ENCODE measurements at places on chromosomes 3 and 15.
A peak's percentile ranks its signal among the peaks of the same experiment; 100 is the strongest.

GRCh38 chr15:33380406-33380805 lies 69.6 kb downstream of the RYR3 start:
- no peak for DNase-seq

DNA sequence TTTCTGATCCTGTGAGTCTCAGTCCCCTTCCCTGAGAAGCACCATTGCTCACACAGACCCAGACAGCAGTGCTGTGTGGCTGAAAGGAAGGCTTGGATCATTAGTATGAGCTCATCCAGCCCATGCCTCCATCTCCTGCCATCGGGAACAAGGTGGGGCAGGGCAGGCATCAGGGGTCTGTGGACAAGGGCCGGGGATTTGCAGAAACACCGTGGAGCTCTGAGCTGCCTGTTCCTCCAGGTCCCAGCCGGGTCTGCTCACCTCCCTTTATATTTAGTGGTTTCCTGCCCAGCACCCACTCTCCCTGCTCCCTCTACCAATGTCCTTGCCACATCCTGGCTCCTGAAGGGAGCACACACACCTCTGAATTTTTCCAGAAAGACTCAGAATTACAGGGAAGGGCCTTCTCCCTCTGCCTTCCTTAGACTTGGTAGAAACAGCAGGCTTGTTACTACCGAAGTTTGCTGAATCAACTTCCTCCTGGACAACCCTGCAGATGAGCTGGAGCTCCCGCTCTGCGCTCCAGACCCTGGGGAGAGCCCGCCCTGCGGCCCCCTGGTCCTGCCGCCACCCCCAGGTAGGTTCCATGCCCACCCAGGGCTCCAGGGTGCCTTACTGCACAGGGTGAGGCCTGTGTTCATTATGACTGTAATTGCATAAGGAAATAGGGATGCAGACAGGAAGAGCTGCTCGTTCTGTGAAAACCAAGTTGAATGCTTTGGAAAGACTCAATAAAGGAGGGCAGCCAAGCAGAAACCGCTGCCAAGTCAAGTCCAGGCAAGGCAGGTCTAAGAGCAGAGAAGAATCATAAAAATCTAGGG lies 128.1 kb downstream of the NSMCE3 start:
- DNase-seq, result no peak

- DNase-seq, result no peak
These were observed 62.3 kb downstream of the EPHB1 start for GRCh38 chr3:134857356-134857755.

GRCh38 chr3:140499114-140499757 lies 178.6 kb upstream of the TRIM42 start:
- DNase-seq, result no peak

- peak; percentile 37 for DNase-seq
These were observed 975 bp upstream of the FOXP1 start for GRCh38 chr3:71584394-71585011.

- DNase-seq, result no peak
These were observed 17.7 kb downstream of the STARD9 start for GRCh38 chr15:42593143-42593542.

DNA sequence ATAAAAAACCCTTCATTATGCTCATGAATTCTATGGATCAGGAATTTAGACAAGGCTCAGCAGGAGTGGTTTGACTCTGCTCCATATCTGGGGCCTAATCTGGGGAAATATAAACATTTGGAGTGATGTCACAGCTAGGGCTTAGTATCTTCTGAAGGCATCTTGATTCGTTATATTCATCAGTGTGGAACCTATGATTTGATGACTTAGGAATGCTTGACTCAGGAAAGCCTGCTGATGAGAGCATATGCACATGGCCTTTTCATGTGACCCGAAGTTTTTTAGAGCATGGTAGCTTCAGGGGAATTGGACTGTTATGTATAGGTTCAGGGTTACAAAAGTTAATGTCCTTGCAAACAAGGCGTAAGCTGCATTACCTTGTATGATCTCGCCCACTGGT lies 184.9 kb upstream of the LRRC3B start:
- no peak for DNase-seq

DNA sequence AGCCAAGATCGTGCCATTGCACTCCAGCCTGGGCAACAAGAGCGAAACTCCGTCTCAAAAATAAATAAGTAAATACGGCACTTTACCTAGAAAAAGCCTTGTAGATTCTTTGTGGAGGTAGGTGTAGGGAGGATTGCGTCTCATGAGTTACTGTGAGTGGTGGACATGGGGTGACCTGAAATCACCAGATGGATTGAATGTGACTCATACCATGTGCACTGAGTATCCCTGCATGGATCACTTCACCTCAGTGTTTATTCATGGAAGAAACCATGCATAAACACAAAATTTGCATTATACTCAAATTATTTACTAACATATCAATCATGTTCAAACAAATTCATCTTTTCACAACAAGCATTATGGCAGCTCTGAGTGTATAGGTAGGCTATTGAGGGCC lies 55.9 kb downstream of the MRPS25 start:
- DNase-seq, result no peak

- no peak for DNase-seq
These were observed 14.7 kb downstream of the IDH2 start for GRCh38 chr15:90087454-90088154.

GRCh38 chr15:97168704-97169475 lies 791.6 kb upstream of the ARRDC4 start:
- no peak for DNase-seq

- no peak for DNase-seq
These were observed 257.0 kb upstream of the RGMA start for GRCh38 chr15:93345981-93346380.

GRCh38 chr3:9934235-9934621 lies 594 bp downstream of the CRELD1 start:
- no peak for DNase-seq

DNA sequence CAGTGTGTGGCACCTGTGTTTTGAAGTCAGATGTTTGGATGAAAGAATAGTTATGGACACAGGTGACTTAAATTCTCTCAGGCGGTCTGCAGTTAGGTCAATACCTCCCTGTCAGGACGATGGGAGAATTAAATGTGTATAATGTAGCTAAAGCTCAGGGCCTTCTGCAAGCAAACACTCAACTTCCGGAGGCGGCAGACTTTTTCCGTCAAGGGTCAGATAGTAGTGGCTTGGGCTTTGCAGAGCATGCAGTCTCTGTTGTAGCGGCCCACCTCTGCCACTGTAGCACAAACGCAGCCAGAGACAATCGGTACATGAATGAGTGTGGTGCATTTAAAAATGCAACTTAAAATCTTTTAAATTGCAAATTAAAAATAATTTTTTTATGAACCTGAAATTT lies 47.4 kb downstream of the CMTM8 start:
- no peak for DNase-seq

GRCh38 chr15:70154718-70155347 lies 57.1 kb upstream of the TLE3 start:
- no peak for DNase-seq

- no peak for DNase-seq
These were observed 53.7 kb upstream of the GYG1 start for GRCh38 chr3:148937467-148938255.

DNA sequence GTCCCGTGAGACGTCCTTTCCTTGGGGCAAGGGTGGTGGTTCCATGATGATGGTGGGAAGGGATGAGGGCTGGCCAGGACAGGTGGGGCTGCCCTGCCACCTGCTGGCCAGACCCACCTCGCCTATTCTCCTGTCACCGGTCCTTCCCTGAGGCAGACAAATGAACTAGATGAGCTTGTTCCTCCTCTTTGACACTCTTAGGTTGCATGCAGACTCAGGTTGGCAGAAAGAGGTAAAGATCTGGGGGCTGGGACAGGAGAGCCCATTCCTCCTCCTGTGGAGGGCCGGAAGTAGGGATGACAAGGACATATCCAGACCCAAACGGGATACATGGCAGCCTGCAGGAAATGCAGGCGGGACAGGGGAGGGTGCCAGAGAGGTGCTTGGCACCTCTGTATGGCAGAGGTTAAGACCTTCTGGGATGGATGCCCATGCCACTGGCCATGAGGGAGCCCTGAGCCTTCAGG lies 38.6 kb downstream of the ACSBG1 start:
- peak; percentile 33 for DNase-seq

GRCh38 chr15:99016680-99017321 lies 9.2 kb upstream of the PGPEP1L start:
- no peak for DNase-seq

DNA sequence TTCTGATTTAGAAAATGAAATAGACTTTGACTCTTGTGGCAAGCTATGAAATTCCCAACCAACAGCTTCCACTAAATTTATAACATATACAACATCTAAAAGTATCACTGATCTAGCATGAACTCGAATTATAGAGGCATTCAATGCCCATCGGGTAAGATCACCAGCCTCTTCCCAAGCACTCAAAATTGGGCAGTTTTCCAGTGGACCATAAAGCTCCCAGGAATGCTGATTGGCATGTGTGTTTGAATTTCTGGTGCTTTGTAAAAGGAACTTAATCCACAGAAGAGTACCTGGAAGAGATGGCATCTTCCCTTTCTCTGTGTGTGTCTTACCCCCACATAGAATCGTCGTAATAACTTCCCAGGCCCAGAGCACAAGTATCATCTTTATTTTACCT lies 10.0 kb downstream of the LRTM1 start:
- DNase-seq, result no peak

DNA sequence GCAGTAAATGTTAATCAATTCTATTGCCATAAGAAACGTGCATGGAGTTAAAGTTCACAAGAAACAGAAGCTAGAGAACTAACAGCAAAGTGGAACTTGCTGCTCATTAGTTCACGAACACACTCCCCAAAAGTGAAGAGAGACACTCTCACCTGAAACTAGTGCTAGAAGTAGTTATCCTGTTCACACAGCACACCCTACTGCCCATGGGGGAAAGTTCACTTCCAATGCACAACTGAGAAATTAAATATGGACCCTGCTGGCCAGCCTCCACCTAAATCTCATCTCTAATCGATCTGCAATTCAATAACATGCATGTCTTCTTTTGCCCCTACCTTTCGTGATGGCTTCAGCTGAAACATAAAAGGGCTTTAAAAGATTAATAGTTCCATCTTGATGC lies 39.4 kb upstream of the FRMD4B start:
- no peak for DNase-seq

- DNase-seq, result no peak
These were observed 23.4 kb downstream of the RFTN1 start for GRCh38 chr3:16490062-16490619.

- no peak for DNase-seq
These were observed 11.8 kb downstream of the OXSR1 start for GRCh38 chr3:38177181-38177580.

- DNase-seq, result no peak
These were observed 82.4 kb downstream of the WWTR1 start for GRCh38 chr3:149575213-149575960.

- no peak for DNase-seq
These were observed 26.3 kb downstream of the FSTL1 start for GRCh38 chr3:120424506-120424905.

- no peak for DNase-seq
These were observed 3.5 kb downstream of the ZNF710 start for GRCh38 chr15:90004671-90005070.

DNA sequence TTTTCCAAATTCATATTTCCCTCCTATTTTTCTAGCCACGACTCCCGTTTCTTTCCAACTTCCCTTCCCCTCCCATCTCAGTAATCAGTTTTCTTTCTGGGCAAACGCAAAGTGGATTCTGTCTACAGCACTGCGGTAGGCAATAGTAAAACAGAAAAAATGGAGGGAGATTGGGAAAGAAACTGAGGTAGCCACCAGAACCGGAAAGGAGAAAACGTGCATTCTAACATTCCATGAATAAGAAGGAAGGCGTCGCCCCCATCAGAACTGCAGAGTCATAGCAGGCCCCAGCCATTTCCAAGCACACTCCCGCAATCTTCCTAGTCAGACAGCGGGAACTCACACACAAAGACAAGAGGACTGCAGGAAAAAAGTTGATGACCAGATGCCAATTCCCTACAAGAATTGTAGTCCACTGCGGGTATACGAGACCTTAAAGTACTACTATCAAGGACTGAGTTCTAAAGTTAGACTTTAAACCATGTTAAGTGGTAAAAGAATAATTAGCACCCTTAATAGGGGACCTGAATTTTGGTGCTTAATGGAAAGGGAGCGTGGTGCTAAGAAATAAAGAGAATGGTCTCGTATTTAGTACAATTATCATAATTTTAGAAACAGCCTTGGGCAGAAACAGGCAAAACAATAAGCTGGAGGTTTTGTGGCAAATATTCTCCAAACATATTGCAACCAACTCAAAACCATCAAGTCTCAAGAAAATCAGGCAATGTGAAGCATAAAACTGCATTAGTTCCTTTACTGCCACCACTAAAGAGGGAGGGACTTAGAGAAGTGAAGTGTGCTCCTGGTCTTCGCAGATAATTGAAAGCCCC lies 1.4 kb downstream of the PFN2 start:
- no peak for DNase-seq
